T-helper 2 cell treated with Interferon-gamma antibody and Interleukin-4, amounts not matched to agents 5 μg/mL and 100 μg/mL, for 36 hours (primary cell): ENCODE measurements at places on chromosomes 3 and 15.

DNA sequence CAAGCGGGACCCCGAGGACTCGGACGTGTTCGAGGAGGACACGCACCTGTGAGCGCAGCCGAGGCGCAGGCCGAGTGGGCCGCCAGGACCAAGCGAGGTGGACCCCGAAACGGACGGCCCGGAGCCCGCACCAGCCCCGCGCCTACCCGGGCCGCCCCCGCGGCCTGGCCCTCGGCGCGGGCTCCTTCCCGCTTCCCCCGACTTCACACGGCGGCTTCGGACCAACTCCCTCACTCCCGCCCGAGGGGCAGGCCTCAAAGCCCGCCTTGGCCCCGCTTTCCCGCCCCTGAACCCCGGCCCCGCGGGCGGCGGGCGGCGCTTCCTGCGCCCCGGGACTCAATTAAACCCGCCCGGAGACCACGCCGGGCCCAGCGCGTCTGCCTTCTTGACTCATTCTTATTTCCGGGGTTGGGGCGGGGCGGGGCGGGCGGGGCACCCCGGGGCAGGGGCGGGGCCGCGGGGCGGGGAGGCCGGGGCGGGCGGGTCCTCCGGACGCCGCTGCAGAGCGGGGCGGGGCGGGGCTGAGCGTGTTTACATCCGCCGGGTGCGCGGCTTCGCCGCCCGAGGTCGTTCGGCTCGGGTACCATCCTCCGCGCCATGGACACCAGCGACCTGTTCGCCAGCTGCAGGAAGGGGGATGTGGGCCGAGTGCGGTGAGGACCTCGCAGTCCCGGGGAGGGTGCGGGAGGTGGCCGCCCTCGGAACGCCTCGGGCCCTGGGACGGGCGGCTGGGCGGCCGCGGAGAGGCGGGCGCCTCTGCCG is at the start of gene ABTB1:
ABTB1 (plus strand) TSS at position 524 of the 762 bp plus-strand sequence; CDS start at position 598, 74 bp downstream.
- no peaks in the 10 kb centered on the region for H3K27me3 ChIP-seq
- H3K4me1 ChIP-seq: peaks cover 13% of the 10 kb centered on the region
- no peaks in the 10 kb centered on the region for H3K36me3 ChIP-seq
- peak within 1 kb of the TSS; percentile 99 for H3K27ac ChIP-seq
- H3K4me3 ChIP-seq: peak within 1 kb of the TSS; percentile 94
- peak; percentile 85 for DNase-seq

DNA sequence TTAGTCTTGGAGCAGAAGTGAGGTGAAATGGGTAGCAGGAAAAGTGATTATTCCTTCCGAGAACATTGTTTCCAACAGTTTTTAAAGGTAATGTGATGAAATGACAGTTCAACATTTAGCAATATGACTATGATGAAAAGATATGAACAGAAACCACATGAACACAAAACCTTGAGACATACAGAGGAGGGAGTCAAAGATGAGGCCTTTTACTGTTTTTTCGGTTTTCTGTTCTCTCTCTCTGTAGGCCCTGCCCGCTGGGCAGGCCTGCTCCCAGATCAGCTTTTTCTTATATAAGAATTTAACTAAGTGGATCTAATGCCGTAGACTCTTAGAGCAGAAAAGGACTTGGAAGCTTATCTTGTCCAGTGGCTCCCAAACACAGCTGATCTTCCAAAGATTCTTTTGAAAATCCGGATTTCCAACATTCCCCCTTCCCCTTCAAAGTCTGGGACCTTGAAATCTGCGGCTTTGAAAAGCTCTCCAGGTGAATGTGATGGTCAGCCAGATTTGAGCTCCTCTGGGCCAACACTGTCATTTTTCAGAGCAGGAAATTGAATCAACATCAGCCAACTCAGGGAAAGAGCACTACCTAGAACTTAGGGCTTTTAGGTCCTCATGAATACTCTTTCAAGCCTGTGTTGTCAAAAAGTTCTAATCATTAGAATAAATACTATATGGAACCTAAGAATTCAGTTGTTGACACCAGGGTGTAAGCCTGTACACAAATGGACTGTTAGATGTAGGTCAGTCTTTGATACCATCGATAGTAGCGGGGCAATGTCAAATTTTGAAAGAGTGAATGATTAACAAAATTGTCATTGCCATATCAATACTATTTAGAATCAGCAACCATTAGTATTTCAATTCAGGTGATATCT is 372.7 kb downstream of the SHQ1 start:
- H3K27ac ChIP-seq: peak overlapping the region; percentile 84
- peak overlapping the region; percentile 37 for H3K4me3 ChIP-seq
- peaks cover 36% of the 10 kb centered on the region for H3K4me1 ChIP-seq
- peaks cover 6% of the 10 kb centered on the region for H3K36me3 ChIP-seq

DNA sequence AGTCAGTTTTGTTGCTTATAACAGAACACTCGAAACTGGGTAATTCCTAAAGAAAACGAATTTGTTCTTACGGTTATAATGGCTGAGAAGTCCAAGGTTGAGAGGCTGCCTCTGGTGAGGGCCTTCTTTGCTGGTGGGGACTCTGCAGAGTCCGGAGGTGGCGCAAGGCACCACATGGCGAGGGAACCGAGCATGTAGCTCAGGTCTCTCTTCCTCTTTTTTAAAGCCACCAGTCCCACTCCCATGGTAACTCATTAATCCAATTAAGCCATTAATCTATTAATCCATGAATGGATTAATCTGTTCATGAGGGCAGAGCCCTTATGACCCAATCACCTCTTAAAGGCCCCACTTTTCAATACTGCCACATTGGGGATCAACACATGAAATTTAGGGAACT is 50.0 kb downstream of the ROPN1B start:
- no peak overlapping the region for H3K4me3 ChIP-seq
- H3K27ac ChIP-seq: no peak overlapping the region
- H3K4me1 ChIP-seq: no peaks in the 10 kb centered on the region
- H3K27me3 ChIP-seq: no peaks in the 10 kb centered on the region

GRCh38 chr15:38253351-38253781 is 730 bp downstream of the SPRED1 start:
- peaks cover 25% of the 10 kb centered on the region for H3K4me1 ChIP-seq
- peak overlapping the region; percentile 47 for H3K27ac ChIP-seq
- DNase-seq: no peak
